Stimulated activated CD4-positive, alpha-beta T cell treated with anti-CD3 and anti-CD28 coated beads, Interleukin-1b, Interleukin-23, amount 100 ng/mL, for 1 hour (primary cell): ENCODE measurements at places on chromosomes 1 and 21.

DNA sequence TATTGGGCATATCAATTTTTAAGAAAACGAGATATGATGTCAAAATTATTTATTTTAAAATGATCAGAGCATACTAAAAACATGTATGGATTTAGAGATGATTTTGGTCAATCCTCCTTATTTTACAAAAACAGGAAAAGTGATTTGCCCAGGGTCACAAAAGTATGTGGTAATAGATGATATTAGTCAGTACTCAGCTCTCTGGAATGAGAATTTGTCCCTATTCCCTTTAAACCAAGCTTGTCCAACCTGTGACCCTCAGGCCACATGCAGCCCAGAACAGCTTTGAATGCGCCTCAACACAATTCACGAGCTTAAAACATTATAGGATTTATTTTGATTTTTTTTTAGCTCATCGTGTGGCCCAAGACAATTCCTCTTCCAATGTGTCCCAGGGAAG lies 104.7 kb downstream of the AKT3 start:
- no peak for DNase-seq

DNA sequence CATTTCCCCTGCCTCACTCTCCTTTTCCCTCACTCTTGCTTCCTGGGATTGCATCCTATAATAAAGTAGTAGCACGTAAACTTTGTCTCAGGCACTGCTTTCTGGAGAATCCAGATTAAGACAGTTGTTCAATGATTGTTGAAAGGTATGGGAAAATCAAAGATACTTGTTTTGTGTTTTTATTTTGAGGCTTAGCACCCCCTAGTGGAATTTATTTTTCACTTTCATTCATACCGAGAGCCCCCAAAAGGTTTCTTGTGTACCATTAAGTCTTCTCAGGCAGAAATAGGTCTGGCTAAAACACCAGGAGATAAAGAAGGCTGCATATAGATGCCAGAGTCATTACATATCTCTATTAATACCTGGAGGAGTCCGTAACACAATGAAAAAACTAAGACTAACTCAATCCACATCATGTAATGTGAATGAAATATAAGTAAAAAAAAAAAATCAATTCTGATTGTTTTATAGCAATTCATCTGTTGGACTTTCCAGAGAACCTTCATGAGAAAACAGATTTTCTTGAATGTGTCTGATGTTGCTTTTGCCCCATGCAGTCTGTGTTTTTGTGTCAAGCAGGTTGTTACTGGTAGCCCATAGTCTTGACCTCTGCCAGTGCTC lies 103.5 kb downstream of the RPE65 start:
- DNase-seq = no peak

- DNase-seq = no peak
Measured at GRCh38 chr1:7827126-7827955, 25.5 kb downstream of the UTS2 start.

DNA sequence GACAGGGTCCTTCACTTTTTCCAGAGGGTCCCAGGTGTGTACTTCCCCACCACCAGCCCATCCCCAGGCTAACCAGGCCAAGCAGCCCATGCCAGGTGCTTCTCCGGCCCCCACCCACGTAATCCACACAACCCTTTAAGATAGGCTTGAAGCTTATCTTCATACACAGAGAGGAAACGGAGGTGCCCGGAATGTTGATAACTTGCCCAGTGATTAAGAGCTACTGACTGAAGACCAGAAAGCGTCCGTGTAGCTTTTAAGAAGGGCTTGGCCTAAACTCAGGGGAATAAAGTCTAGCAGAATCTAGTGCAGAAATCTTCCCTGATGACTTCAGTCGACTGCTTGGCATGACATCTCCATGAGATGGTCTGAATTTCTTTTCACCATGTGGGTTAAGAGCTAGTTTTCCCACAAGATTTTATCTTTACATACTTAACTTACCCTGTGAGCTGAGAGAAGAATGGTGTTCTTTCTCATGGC lies 138.7 kb downstream of the GALNT2 start:
- DNase-seq = no peak

GRCh38 chr1:186699519-186699918 lies 19.3 kb upstream of the PTGS2 start:
- no peak for DNase-seq

- DNase-seq = no peak
Measured at GRCh38 chr1:30520476-30520875, 202.9 kb downstream of the MATN1 start.

DNA sequence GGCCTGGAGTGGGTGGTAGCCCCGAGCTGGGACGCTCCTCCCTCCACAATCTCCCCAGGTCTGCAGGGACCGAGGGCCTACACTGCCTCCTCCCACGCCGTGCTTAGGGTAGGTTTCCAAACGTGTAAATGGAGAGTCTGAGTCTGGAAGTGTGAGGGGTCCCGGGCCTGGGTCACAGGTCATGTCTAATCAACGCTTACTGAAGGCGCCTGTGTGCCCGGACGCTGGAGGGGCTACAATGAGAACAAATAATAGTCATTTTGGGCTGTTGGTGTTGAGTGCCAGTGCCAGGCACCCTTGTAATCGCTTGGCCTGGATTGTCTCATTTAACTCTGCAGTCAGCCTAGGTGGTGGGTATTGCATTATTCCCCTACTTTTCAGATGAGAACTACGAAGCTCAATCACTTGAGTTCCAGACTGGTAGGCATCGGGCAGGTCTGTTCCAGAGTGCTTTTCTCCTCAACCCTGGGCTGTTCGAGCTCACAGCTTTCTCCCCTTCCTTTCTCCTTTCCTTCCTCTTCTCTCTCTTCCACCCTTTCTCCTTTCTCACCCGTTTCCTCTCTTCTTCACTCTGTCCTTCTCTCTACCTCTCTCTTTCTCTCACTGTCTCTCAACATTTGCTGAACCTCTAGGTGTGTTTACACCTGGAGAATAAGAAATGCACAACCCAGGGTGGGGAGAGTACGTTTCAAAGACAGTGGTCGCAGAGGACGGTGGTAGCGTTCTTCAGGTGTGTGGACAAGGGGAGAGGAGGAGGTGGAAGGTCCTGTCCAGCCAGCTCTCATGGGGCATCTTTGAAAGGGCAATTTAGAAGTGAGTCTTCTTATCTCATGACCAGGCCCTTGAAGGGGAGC lies 883 bp downstream of the SLC66A1 start:
- DNase-seq = no peak
